ENCODE measurements at places on chromosomes 2 and 18.

DNA sequence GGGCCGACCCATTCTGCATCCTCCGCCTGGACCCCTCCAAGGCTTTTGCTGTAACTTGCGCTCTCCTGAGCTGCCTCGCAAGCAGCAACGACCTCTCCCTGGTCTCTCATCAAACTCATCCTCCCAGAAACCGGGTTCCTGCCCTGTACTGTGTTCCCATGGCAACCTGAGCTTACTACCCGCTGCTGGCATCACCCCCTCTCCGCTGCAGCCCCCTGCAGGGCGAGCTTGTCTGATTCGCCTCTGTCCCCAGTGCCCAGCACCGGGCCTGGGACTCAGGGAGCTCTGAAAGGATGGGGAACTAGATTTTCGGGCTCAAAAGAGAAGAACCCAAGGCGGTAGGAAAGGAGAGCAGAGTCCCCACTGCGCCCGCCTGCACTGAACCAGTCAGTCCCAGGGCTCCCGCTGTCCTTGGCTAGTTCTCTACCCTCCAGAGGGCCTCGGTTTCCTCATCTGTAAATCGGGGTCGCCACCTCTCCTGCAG, 463 bp downstream of the HS1BP3 start:
- no peak for DNase-seq

- no peak for DNase-seq
These were observed 299.1 kb upstream of the SLC14A2 start for GRCh38 chr18:45316127-45316526.

DNA sequence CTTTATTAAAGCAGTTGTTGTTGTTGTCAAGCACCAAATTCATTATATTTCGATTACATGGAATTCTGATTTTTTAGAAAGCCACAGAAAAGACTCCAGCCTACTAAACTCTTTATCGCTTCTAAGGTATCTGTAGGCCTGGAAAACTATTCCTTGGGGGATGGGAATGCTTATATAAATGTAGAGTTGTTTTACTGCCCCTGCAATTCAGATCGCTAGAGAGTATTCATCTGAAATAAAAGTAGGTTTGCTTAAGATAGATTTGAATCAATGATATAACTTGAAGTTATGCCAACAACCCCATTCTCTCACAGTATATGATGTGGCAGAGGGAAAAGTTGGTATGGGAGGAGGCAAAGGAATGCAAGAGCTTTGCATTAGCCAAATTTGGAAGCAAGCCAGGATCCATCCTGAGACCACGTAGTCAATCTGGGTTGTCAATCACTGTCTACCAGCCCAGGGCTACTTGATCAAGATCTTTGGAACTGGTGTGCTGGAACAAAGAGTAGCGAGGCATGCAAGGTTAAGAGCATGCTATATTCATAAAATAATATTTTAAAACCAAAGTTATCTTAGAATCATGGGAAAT, 95.9 kb downstream of the LYPD6B start:
- no peak for DNase-seq

- no peak for DNase-seq
These were observed 94.2 kb upstream of the STPG4 start for GRCh38 chr2:47249157-47249900.

DNA sequence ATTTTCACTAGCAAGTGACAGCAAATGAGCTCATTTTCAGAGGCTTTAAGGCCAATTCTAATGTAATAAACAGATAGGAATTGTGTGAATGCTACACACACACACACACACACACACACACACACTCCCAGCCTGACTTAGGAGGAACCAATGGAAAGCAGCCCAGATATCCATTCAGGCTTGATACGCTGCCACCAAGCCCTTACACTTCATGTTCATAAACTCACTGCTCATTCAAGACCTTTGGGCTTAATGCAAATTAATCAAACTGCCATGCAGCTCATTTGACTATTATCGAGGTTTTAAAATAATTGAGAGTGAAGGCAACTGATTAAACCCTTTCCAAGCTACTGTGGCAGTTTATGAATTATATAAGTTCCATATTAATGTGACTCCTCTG, 298.9 kb upstream of the NCKAP5 start:
- DNase-seq: no peak

DNA sequence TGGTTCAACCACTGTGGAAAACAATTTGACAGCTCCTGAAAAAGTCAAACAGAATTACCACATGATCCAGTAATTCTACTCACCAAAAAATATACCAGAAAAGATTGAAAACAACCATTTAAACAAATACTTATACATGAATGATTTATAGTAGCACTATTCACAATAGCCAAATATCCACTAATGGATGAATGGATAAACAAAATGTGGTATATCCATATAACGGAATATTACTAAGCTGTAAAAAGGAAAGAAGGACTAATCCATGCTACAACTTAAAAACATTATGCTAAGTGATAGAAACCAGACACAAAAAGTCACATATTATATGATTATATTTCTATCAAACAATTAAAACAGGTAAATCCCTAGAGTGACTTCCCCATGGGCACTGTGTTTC, 131.5 kb downstream of the SPOPL start:
- no peak for DNase-seq

GRCh38 chr2:119694845-119695521, 16.0 kb downstream of the TMEM177 start:
- DNase-seq: peak; percentile 45

DNA sequence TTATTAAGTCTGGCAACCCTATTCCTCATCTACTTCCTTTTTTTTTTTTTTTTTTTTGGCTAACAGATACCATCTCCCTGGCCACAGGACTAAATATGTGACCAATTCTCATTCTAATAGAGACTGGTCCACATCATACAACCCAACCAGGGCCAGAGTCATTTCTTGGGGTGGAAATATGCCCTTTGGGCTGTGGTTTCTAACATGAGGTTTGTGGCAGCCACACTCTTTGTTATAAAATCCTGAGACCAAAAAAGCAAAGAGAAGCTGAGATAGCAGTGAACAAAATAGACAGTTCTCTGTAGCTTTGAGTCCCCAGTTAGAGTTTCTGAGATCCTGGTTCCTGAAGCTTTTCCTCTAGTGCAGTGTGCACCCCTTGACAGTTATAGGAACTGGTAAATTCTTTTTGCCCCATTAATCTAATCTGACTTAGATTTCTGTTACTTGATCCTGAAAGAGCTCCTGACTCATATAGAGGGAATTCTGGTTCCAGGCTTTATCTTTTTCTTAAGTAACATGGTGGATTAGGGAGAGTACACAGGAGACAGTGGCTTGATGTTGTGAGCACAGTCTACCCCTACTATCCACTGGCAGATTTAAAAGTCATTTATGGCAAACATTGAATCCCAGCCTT, 86.8 kb downstream of the MAIP1 start:
- no peak for DNase-seq

- no peak for DNase-seq
These were observed 57.1 kb downstream of the MAP4K4 start for GRCh38 chr2:101754618-101755017.

- DNase-seq: no peak
These were observed 111.4 kb downstream of the DCDC2C start for GRCh38 chr2:3814706-3815245.

GRCh38 chr2:16284941-16285625, 344.7 kb downstream of the MYCN start:
- DNase-seq: no peak

GRCh38 chr2:239951825-239952224, 73.3 kb downstream of the NDUFA10 start:
- DNase-seq: no peak

- no peak for DNase-seq
These were observed 26.4 kb upstream of the COPS8 start for GRCh38 chr2:237059155-237059875.

DNA sequence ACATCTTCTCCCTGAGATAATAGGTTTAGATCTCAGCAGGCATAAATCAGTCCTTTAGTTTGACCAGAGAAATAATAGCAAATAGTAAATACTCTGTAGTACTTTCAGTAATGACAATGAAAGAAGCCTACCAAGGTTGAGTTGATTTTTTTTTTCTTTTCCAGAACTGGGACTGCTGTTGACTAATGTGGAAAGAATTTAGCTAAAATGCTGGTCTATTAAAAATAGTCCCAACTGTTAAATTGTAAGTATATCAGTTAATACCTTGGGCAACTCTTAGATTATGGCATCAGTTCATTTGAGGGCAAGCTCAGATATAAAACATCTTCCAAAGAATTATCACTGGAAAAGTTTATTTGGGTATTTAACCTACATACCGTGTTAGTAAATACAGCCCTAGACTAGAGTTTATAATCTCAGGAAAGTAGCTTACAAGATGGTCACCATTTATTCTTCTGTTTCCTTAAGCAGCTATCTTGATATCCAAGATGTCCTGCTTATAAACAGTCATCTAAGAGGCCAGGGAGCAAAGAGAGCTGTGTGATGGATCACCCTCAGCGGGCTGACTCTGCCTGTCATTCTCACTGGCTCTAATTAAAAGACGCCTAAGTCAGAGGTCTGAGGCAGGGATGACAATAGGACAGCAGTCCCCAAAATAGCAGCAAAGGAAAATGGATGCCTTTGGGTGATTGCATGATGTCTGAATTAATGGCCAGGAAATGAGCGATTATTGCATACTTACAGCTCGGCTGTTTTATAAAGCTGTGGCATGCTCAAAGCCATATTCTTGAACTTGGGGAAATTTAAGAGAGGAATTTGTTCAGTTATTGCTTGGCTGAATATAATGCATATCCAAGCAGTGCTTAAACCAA, 121.3 kb downstream of the MTX2 start:
- no peak for DNase-seq

GRCh38 chr18:45837283-45838070, 12.0 kb downstream of the SIGLEC15 start:
- no peak for DNase-seq

DNA sequence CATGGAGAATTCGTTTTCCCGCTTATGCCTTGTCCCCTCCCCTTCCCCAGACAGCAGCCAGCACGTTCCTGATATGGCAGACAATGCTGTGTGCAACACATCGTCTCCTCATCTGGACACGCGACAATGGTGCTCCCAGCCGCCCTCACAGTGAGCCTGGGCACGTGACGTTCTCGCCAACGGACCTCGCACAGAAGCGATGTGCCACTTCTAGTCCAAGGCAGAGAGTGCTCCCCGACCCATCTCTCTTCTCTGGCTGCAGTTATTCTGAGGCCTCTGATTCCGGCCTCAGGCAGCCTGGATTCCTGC, 505.4 kb downstream of the EIPR1 start:
- DNase-seq: no peak

- no peak for DNase-seq
These were observed 13.9 kb upstream of the THSD7B start for GRCh38 chr2:136751406-136751805.

DNA sequence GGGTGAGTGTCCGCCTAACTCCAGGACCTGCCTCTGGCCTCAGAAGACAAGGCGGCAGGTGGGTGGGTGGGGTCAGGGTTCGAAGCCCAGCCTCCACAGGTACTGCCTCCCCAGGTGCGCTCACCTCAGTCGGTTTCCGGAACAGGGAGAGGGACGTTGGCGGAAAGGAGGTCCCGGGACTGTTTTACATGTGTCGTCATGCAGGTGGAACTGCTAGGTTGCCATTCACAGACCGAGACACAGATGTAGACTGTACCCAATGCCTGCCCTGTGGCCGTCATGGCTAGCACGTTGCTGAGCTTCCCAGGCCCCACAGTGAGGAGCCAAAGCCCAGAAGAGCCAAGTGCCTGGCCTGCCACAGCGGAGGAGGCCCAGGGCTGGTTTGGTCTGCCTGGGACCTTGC, 284.0 kb upstream of the HS6ST1 start:
- no peak for DNase-seq

- DNase-seq: no peak
These were observed 582 bp downstream of the RTP5 start for GRCh38 chr2:241870081-241870541.

DNA sequence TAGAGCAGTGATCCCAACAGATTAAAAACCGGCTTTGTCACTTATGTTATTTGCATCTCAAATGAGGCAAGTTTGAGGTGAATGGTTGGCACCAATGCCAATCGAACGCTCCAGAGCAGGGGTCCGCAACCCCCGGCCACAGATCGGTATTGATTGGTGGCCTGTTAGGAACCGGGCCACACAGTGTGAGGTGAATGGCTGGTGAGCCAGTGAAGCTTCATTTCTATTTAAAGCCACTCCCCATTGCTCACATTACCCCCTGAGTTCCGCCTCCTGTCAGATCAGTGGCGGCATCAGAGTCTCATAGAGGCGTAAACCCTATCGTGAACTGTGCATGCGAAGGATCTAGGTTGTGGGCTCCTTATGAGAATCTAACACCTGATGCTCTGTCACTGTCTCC, 132.0 kb downstream of the TMEM182 start:
- DNase-seq: no peak

GRCh38 chr2:239908308-239908707, 116.8 kb downstream of the NDUFA10 start:
- no peak for DNase-seq

DNA sequence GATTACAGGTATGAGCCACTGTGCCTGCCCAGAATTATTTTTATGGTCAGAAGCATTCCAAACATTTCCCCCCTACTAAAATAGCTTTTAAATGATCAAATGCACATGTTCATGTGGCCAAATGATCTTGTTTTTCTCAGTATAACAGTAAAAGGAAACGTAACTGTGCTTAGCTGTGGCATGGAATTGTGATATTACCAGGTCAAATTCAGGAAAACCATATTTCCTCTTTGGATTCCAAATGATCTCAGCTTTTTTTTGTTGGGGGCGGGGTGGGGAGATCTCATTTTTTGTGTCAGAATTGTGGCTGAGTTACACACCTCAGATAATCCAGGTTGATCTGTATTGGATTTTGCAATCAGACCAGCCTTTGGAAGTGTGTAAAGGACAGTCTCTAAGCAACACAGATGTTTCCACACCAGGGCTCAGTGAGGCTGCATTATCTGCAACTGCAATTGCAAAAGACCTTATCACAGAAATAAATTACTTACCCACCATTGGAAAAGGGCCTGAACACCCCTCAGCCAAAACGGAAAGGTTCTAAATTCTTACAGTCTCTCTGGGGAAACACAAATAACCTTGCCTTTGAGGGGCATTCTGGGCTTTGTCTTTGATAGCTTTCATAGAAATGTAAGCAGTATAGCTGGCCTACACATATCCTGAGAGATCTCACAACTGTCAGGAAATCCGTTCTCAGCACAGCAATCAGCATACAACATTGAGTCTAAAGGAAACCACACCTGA, 8.4 kb downstream of the CASP10 start:
- DNase-seq: no peak

GRCh38 chr2:237096201-237096600, 10.5 kb downstream of the COPS8 start:
- DNase-seq: no peak

DNA sequence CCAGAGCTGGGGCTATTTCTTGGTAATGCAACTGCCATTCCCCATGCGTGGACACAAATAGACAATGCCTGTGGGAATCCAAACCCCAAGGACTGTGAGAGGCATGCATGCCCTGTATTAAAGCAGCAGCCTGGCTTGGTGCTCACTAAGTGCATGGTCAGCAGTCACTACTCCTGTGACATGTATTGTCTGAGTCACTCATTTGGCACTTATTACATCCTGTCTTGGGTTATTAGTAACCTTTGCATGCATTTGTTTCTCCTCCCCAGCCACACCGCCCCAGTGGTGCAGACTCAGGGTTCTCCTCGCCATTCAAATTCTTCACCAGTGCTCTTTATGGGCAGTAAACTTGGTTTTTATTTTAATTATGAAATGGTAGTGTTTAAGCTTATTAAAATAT, 30.2 kb downstream of the PRKCE start:
- DNase-seq: no peak

- no peak for DNase-seq
These were observed 198.5 kb downstream of the UBE2E3 start for GRCh38 chr2:181178823-181179412.

GRCh38 chr18:76756531-76757253, 65.7 kb upstream of the ZNF236 start:
- DNase-seq: no peak

- DNase-seq: peak; percentile 11
These were observed 72.5 kb downstream of the SS18 start for GRCh38 chr18:26017929-26018328.
